Osteocyte (in vitro differentiated cells): ENCODE measurements at places on chromosomes 3 and 15. TPM values are rescaled to one million over a fixed set of nuclear protein-coding genes. Genes with fewer than 3 reads are reported as not detected.

DNA sequence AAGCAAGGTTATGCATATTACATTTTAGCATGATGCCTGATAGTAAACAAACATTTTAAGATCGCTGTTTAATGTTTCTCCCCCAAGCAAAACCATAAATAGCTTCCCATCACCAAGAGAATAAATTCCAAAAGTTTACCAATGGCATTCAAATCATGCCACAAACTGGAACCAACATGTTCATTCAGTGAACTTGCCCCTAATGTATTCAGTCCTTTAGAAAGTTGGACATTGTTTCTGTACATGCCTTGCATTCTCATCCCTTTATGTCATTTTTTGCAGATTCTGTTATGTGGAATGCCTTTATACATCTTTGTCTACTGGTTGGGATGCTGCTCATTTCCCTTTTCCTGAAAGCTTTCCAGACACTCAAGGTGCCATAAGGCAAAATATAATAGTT, 105.5 kb downstream of the PYDC2 start:
- DNase-seq: no peak
- no peaks in the 10 kb centered on the region for H3K36me3 ChIP-seq
- H3K27me3 ChIP-seq: peaks cover 10% of the 10 kb centered on the region
- no peak overlapping the region for H3K4me3 ChIP-seq
- H3K27ac ChIP-seq: no peak overlapping the region

DNA sequence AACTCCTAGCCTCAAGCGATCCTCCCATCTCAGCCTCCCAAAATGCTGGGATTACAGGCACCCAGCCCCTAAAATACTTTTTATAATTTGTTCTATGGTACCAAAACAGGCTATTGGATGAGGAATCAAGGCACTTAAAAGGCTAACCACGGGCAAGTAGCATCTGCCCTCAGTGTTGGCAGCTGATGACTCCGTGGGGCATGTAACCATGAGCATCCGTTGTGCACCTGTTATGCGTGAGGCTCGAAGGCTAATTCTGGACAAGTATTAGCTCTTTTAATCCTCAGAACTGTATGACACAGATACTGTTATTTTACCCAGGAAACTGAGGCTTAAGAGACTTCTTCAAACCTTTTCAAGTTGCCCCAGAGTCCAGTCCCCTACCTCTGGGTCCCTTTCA, 10.2 kb downstream of the WDR73 start:
- H3K27ac ChIP-seq: no peak overlapping the region
- H3K27me3 ChIP-seq: no peaks in the 10 kb centered on the region

SCN11A gene
- 0.08 and 0.18 TPM in 2 replicates for total RNA-seq

DUOXA2 gene
- total RNA-seq: not detected in 2 replicates

CD276 gene
- total RNA-seq: 147 and 153 TPM in 2 replicates

DNA sequence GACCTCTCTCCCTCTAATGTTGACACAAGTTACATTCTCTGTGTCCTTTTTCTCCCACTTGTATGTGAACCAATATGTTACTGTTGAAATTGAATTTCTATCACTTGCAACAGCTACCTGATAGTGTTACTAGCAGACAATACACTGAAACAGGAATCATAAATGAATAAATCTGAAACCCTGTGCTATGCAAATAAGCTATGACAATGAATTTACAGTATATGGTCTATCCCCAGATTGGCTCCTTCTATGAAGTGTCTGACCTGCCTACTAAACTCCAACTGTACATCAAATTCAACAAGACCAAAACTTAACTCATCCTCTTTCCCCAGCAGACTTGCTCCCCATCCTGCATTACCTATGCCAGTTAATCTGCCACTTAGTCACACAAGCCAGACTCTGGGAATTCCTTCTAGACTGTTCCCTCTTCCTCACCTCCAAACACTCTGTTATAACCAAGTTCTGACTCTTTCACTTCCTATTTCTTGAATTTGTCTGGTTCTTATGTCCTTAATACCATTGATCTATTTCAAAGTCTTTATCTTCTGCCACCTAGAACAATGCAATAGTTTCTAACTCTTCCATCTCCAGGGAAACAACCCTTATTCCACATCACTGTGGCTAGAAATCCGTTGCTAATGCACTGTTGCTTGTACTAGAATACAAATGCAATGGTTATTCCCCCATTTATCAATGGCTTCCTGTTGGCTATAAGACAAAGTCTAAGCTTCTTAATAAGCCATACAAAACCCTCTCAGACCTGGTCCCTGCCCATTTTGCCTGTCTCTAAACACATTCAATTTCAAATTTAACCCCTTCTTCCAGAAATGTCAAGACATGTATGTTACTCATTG, 13.4 kb upstream of the ZNF639 start:
- H3K27ac ChIP-seq: no peak overlapping the region
- H3K4me1 ChIP-seq: no peaks in the 10 kb centered on the region
- DNase-seq: no peak
- H3K27me3 ChIP-seq: peaks cover 14% of the 10 kb centered on the region

GRCh38 chr3:43256714-43257461, 29.5 kb upstream of the SNRK start:
- no peak overlapping the region for H3K4me3 ChIP-seq
- no peak overlapping the region for H3K27ac ChIP-seq
- no peaks in the 10 kb centered on the region for H3K4me1 ChIP-seq

HIGD1A gene
- total RNA-seq: 63.8 and 66.1 TPM in 2 replicates

DNA sequence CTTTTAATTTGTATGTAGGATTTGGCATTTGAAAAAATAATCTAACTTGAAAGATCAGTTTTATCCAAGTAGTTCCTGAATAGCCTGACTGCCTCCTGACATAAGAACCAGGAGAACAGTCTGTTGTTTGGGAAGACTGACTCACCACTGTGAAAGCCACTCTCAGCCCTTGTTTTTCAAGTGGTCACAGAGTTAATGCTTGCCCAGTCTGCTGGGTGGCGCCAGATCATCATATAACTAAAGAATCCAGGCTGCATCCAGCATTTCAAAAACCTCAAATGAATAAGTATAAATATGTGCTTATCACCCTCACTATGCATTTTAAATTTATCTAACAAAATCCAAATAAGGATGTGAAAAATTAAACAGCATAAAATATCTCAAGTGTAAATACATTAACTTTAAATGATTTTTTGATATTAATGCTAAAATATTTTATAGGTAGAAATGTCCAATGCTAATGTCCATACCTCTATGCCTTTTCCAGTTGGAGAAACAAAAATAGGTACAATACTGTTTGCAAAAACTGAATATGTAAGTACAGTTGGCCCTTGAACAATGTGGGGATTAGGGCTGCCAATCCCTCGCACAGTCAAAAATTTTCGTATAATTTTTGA, 26.9 kb upstream of the ZBBX start:
- H3K4me3 ChIP-seq: no peak overlapping the region
- no peak overlapping the region for H3K27ac ChIP-seq
- DNase-seq: no peak
- H3K36me3 ChIP-seq: no peaks in the 10 kb centered on the region
- H3K4me1 ChIP-seq: no peaks in the 10 kb centered on the region

GRCh38 chr3:131361464-131362421, 19.8 kb upstream of the NUDT16 start:
- H3K36me3 ChIP-seq: no peaks in the 10 kb centered on the region
- peak overlapping the region; percentile 66 for H3K4me3 ChIP-seq
- H3K4me1 ChIP-seq: peaks cover 7% of the 10 kb centered on the region

DNA sequence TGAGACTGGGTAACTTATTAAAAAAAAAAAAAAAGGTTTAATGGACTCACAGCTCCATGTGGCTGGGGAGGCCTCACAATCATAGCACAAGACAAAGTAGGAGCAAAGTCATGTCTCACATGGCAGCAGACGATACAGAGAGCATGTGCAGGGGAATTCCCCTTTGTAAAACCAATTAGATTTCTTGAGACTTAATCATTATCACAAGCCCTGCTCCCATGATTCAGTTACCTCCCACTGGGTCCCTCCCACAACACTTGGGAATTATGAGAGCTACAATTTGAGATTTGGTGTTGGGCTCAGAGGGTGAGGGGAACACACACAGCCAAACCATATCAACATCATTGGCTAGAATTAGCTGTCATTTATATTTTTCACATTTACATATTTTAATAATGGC, 221.0 kb downstream of the RSRC1 start:
- DNase-seq: no peak
- H3K27me3 ChIP-seq: no peaks in the 10 kb centered on the region
- no peak overlapping the region for H3K4me3 ChIP-seq
- H3K36me3 ChIP-seq: peaks cover 2% of the 10 kb centered on the region
- no peaks in the 10 kb centered on the region for H3K4me1 ChIP-seq
- no peak overlapping the region for H3K27ac ChIP-seq

DNA sequence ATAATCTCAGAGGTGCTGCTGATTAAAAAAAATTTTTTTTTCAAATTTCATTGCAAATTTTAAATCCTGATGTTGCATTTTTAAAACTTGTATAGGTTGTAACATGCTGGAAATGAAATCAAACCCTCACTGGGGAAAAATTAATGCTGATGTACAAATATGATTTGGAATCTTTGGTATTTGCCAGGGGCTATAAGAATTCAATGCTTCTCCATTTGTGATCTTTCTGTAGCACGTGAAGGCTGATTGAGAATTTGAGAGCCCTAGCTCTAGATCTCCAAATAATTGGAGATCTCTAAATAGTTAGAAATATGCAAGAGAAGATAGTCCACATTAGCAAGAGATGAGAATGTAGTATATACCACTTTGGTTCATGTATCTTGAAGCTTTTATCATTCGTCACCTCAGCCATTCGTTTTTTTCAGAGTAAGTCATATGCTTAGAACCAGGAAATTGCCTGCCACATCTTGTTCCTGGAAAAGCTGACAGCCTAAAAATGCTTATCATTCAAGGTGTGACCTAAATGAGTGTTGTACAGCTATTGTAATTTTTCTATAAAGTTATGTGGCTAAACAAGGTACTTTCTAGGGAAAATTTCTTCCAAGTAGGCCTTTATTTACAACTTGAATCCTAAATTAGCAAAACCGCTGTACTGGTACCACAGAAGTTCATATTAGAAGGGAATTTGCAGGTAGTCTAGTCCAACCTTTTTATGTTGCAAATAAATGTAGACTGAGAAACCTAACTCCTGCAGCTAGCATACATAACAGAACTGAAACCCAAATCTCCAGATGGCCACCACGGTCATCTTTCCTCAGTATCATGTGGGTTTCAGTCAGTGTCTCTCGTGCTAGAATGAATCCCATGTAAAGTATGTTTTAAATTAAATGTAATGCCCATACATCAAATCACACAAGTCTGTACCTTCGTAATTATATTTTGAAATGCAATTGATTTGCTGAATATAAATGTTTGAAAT, 48.5 kb downstream of the FNDC3B start:
- peak overlapping the region; percentile 81 for H3K27ac ChIP-seq
- no peak overlapping the region for H3K4me3 ChIP-seq
- no peak for DNase-seq
- peaks cover 84% of the 10 kb centered on the region for H3K4me1 ChIP-seq
- H3K36me3 ChIP-seq: peaks cover 26% of the 10 kb centered on the region
- H3K27me3 ChIP-seq: no peaks in the 10 kb centered on the region

GRCh38 chr3:52054661-52055511, 1.5 kb downstream of the DUSP7 start:
- H3K4me1 ChIP-seq: peaks cover 36% of the 10 kb centered on the region
- no peaks in the 10 kb centered on the region for H3K27me3 ChIP-seq
- H3K36me3 ChIP-seq: peaks cover 18% of the 10 kb centered on the region
- H3K4me3 ChIP-seq: peak overlapping the region; percentile 87
- H3K27ac ChIP-seq: peak overlapping the region; percentile 97
- no peak for DNase-seq

GRCh38 chr3:37604336-37604833, 257.3 kb upstream of the CTDSPL start:
- DNase-seq: no peak
- H3K27me3 ChIP-seq: no peaks in the 10 kb centered on the region
- H3K27ac ChIP-seq: no peak overlapping the region
- no peaks in the 10 kb centered on the region for H3K36me3 ChIP-seq
- no peaks in the 10 kb centered on the region for H3K4me1 ChIP-seq

DNA sequence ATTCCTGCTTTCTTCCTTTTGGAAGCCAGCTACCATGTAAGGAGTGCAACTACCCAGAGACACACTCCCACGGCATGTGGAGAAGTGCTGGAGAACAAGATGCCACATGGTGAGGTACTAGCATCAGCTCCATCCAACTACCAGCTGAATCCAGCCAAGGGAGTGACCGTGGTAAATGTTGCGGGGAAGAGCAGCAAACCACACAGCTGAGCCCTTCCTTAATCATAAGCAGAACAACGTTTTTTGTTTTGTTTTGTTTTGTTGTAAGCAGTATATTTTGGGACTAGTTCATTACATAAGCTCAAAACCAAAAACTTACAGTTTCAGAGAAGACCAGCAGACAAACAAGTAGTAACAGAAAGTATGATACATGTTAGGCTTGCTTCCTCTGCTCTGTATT, 212.6 kb upstream of the ATP10A start:
- H3K27ac ChIP-seq: no peak overlapping the region
- H3K4me1 ChIP-seq: no peaks in the 10 kb centered on the region

GRCh38 chr15:31305796-31306425, 20.7 kb upstream of the KLF13 start:
- peaks cover 17% of the 10 kb centered on the region for H3K4me1 ChIP-seq
- no peak for DNase-seq
- H3K27ac ChIP-seq: no peak overlapping the region
- H3K27me3 ChIP-seq: peaks cover 41% of the 10 kb centered on the region
- no peak overlapping the region for H3K4me3 ChIP-seq

DNA sequence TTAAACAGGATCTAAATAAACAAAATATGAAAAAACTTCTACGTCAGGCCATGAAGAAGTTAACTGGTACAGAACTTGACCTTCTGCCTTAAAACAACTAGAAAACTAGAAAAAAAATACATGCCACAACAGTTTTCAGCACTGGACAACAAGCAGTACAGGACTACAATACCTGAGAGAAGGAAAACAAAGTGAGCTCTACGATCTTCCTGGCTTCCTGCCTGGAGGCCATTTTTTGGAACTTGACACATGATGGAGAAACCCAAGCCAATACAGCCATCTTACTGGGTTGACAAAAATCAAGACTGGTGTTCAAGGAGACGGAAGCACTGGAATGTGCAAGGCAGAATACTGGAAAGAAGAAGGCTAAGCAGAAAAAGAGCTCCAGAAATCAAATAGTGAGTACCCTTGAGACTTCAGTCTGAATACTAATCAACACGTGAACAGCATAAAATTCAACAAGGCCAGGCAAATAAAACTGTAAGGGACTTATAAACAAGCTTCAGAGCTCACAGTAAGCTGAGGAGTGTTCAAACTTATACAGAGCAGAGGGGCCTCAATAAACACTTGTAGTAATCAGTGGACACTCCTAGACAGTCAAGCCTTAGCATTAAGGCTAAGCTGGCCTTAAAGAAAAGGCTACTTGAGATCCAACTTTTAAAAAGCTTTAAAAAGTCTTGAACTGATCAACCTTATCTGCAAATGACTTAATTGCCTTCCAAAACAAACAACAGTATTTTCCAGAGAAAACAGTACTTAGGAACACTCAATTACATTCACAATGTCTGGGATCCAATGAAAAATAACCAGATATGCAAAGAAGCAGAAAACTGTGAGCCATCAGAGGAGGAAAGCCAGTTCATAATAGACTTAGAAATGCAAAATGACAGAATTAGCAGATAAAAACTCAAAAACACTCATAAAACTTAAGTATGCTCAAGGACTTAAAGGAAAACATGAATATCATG, 63.2 kb downstream of the DLG1 start:
- no peak for DNase-seq
- no peak overlapping the region for H3K4me3 ChIP-seq
- H3K27ac ChIP-seq: peak overlapping the region; percentile 5
- peaks cover 39% of the 10 kb centered on the region for H3K4me1 ChIP-seq
- H3K27me3 ChIP-seq: no peaks in the 10 kb centered on the region

PTPN9 gene
- 50.1 and 53.4 TPM in 2 replicates for total RNA-seq
